ENCODE measurements at places on chromosomes 13 and 19.

GRCh38 chr19:50875795-50876422, 2.7 kb downstream of the KLK2 start:
- DNase-seq, result no peak

- peak; percentile 18 for DNase-seq
Observed at GRCh38 chr13:30376426-30377311, 45.6 kb upstream of the UBE2L5 start.

- no peak for DNase-seq
Observed at GRCh38 chr13:68923995-68924394, 1183.6 kb upstream of the ATXN8OS start.

GRCh38 chr13:38180126-38180525, 169.5 kb upstream of the UFM1 start:
- DNase-seq, result no peak

- no peak for DNase-seq
Observed at GRCh38 chr13:32804673-32805230, 211.5 kb upstream of the KL start.

- DNase-seq, result no peak
Observed at GRCh38 chr13:98524391-98524790, 52.5 kb downstream of the STK24 start.

GRCh38 chr13:76683854-76684253, 202.4 kb downstream of the KCTD12 start:
- DNase-seq, result no peak

DNA sequence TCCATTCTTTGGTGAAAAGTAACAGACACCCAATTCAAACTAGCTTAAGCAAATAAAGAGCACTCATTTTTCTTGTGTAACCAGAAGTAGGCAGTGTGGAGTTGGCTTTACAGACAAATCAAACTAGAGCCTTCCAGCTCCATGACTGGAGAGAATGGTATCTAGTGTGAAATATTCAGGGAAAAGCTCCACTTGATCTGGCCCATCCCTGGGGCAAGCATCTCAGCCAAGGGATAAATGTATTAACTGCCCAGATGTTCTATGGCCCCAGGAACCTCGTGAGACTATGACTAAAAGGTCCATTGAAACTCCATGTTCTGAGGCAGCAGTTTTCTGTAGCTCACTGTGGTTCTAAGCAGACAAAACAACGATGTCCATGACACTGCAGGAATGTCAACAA, 49.9 kb downstream of the TBC1D4 start:
- no peak for DNase-seq

DNA sequence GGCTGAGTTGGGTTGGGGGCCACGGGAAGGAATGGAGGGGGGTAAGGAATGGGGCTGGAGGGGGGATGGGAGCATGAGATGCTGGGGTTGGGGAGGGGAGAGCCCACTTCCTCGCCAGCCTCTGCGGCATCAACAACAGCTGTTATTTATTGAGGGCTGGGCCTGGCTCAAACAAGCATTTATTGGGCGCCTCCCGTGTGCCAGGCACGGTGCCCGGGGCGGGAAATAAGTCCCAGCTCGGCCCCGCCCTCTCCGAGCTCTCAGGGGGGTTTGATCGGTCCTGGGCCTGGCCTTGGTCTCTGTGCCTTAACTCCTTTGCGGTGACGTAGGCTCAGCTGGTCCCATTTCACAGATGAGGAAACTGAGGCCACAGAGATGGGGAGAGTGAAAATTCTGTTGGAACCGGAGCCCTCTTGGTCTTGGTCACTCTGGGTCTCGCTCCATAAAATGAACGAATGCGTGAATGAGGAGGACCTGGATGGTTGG, 919 bp upstream of the ADAMTS10 start:
- no peak for DNase-seq

DNA sequence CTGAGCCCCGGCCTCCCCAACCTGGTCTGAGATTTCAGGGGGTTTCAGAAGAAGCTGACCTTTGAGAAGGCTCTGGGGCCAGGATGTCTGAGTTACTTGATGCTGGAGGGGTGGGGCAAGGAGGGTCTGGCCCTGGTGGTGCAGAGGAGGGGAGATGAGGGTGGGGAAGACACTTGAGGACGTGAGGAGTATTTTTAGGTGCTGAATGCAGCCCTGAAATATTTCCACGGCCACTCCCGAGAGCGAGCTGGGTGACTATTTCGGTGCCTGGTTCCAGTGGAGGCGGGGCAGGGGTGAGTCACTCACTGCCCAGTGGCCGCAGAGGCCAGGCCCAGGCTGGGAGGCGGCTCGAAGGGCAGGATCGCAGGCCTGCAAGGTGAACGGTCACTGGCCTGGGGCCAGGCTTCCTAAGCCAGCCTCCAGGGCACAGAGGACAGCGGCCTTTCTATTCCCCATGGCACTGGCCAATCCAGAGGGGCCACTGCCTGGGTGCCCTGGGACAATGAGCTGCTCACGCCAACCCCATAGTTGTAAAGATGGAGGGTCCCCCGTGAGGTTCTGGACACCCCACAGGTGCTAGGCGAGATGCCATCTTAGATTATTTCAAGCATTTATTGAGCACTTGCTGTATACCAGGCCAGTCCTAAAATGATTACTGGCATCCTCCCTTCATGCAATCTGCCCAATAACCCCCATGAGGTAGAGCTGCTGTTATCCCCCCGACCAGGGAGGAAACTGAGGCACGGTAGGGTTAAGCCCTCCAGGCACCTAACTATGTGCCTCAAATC, 19.7 kb upstream of the JUND start:
- no peak for DNase-seq

GRCh38 chr13:34883396-34883795, 58.7 kb upstream of the NBEA start:
- no peak for DNase-seq

All from NCI-H524 treated with DMSO at 0.1 percent for 48 hours (cell line).